ENCODE measurements at places on chromosomes 11 and 22.

GRCh38 chr11:63639199-63639832 is 25.1 kb upstream of the PLAAT3 start:
- no peak for DNase-seq

DNA sequence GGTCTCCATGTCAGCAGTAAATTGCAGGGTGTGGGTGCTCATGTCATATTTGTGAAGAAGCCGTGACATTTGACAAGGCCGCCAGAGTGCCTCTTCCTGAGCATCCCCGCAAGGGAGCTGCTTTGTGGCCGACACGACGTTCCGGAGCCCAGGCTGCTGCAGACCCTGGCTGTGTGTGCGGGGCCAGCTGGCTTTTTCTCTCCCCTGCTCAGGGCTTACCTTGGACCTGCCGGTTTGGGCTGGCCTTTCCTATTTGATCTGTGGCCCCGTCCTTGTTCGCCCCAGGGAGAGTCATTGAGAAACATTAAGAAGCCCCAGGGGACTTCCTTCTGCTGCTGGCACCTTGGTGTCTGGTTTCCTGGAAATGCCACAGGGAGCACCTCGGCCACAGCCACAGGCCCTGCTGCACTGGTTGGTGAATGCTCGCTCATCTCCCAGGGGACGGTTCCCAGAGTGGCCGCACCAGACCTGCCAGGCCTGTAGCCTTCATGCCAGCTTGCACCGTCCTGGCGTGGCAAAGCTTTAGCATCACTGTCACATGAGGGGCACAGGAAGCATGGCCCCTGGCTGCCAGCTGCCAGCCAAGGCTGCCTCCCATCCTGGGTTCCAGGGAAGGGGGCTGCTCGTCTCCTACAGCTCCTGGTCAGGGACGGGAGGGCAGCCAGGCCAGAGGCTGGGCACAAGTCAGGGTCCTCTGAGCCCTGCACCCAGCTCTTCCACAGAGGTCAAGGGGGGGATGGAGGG is 5.4 kb downstream of the GRK2 start:
- no peak for DNase-seq

GRCh38 chr22:46726066-46726985 is 11.7 kb downstream of the CERK start:
- no peak for DNase-seq

GRCh38 chr11:93484716-93485115 is 58.5 kb downstream of the SMCO4 start:
- DNase-seq: no peak

DNA sequence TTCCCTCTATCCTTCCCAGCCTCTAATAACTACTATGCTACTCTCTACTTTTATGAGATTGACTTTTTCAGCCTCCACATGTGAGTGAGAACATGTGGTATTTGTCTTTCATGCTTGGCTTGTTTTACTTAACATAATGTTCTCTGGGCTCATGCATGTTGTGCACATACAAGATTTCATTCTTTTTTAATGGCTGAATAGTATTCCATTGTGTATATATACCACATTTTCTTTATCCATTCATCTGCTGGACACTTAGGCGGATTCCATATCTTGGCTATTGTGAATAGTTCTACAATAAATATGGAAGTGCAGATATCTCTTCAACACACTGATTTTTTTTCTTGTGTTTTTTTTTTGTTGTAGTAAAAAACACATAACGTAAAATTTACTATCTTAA is 19.4 kb downstream of the OSBP2 start:
- no peak for DNase-seq

DNA sequence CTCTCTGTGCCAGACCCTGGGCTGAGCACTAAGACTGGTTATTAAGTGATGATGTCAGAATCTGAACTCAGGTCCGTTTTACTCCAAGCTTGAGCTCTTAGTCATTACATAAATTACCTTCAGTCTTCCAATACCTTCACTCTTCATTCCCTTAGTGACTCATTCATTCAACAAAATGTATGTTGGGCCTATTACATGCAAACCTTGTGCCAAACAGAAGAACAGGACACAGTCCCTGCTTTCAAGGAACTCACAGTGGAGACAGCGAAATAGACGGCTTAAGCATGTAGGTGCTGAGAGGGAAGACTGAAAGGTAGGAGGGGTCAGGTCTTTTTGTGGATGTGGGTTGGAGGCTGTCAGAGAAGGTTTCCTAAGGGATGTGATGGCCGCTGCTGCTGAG is 3.3 kb downstream of the KCTD14 start:
- DNase-seq: no peak

- DNase-seq: no peak
Measured at GRCh38 chr11:130096823-130097222, 27.1 kb downstream of the APLP2 start.

DNA sequence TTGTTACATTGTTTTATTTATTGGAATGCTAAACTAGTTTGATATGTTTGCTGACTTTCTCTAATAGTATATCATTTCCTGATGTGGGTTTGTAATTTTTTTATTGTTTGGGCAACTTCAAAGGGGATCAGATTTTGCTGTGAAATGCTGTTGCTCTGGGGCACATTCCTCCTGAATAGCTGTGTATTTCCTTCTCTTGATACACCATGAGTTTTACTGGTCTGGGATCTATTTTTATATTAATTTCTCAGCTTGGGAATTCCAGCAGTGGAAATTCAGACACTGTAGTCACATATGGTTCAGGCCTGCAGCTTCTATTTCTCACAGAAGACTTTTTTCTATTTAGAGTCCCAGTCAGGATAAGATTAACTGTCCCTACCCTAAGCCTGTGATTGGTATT is 58.9 kb downstream of the RPUSD4 start:
- DNase-seq: no peak

- no peak for DNase-seq
Measured at GRCh38 chr11:47235163-47235562, 13.5 kb downstream of the ACP2 start.

DNA sequence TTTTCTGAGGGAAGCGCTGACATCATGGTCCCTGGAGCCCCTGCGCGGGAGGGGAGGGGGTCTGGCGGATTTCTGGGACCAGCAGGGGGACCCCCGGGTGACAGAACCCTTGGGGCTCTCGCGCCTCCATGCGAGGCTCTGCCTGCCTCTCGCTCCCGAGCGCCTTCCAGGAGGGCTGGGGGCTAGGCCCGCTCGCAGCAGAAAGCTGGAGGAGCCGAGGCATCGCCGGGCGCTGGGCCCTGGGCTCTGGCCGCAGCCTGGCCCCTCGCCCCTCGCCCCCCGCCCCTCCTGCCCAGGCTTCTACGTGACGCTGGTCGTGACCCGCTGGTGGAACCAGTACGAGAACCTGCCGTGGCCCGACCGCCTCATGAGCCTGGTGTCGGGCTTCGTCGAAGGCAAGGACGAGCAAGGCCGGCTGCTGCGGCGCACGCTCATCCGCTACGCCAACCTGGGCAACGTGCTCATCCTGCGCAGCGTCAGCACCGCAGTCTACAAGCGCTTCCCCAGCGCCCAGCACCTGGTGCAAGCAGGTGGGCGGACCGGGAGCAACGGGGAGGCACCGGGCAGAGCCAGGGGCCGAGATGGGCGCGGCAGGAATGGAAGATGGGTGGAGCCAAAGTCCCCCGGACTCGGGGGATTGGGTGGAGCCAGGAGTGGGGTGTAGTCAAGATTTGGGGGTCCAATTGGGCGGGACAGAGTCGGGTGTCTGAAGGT is 5.4 kb downstream of the BEST1 start:
- no peak for DNase-seq

- DNase-seq: no peak
Measured at GRCh38 chr11:45229401-45230020, 56.6 kb downstream of the SYT13 start.

DNA sequence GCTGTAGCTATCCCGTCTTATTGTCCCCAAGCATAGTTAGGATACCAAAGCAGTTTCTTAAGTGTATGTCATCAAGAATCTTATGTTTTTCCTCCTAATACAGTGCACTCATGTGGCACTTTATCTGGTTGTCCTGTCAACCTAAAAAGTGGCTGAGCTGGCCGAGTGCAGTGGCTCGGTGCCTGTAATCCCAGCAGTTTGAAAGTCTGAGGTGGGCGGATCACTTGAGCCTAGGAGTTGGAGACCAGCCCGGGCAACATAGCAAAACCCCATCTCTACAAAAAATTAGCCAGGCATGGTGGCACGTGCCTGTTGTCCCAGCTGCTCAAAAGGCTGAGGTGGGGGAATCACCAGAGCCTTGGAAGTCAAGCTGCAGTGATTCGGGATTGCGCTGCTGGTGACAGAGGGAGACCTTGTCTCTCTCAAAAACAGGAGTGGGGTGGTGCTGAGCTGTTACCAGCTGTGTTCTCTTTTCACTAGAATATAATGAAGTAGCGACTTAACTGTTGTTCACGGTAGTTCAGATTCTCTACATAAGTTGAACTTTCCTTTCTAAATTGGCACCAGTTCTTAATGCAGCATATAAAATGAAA is 48.1 kb downstream of the EP300 start:
- no peak for DNase-seq

DNA sequence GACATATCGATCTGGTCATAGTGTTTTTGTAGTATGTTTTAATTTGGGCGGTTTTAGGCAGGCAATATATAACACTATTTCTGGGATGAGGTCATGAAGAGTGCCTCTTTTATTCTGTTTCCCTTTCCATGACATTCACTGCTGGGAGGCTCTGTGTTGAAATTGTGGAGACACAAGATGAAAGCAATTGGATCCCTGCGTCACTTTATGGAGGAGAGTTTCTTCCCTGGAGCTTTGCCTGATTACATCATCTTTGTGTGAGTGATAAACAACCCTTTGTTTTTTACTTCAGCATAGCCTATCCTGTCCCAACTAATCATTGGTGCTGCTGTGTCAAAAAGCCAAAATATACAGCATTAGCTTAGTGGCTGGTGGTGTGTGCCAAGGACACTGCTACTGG is 48.6 kb downstream of the PARVG start:
- no peak for DNase-seq

GRCh38 chr11:70247710-70248072 is 22.8 kb upstream of the PPFIA1 start:
- no peak for DNase-seq

- DNase-seq: no peak
Measured at GRCh38 chr11:61911128-61911700, 6.2 kb downstream of the RAB3IL1 start.

GRCh38 chr22:46567471-46567870 is 30.1 kb upstream of the CELSR1 start:
- DNase-seq: no peak

- DNase-seq: no peak
Measured at GRCh38 chr22:42292732-42293520, 22.5 kb upstream of the TCF20 start.

- no peak for DNase-seq
Measured at GRCh38 chr11:35151683-35152280, 12.8 kb downstream of the CD44 start.

DNA sequence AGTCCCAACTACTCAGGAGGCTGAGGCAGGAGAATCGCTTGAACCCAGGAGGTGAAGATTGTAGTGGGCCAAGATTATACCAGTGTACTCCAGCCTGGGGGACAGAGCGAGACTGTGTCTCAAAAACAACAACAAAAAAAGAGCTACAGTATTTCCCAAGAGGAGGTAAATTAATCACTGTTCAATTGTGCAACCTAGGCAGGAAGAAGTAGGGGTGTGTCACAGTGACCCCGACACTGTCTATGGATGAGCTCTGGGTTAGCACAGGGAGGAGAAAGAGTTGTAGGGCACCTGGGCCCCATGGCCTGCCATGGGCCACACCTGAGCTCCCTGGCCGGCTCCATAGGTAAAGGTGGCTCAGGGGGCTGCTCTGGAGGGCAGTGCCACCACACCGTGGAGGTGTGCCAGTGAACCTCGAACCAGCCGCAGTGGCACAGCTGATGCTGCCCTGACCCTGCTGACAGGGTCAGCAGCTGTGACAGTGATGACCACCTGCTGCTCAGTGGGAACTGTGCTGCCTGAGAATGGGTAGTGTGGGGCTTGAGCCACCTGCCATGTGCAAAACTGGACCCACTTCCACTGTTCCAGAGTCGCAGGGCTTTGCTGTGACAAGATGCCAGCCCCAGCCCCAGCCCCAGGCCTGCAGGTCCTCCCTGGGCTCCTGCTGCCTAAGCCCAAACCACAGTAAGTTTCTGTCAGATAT is 84.0 kb upstream of the PITPNB start:
- DNase-seq: no peak

DNA sequence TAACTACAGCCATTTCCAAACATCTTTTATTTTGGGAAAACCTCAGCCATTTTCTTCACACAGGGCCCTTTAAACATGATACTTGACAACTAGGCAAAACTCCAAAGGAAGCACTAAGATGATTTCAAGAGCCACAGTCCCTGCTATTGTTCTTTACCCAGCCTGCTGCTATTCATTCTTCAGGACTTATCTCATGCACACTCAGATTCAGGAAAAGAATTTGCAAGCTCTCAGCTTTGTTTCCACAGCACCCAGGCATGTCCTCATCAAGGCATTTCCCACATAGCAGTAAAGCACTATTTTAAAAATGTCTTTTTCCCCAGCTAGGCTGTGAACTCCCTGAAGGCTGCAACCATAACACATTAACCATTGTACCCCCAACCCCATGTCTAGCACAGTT is 609.3 kb upstream of the CCDC90B start:
- no peak for DNase-seq

DNA sequence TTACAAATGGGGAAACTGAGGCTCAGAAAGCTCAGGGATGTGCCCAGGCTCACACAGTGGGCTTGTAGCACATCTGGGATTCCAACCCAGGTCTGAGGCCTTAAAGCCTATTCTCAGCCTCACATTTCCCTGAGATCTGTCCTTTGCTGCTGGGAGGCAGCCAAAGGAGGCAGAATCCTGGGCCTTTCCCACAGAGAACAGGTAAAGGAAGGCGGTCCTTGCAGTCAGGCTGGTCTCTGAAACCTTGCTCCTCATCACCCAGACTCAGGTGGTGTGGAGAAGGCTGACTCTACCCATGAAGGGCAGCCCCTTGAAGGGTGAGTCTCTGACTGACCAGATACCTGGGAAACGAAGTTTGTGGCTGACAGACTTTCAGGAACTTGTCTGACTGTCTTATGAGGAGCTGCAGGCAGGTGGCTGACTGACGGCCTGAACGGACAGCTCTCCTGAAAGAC is 7.8 kb downstream of the SLCO2B1 start:
- DNase-seq: no peak

- DNase-seq: no peak
Measured at GRCh38 chr22:27991586-27992293, 72.7 kb upstream of the PITPNB start.

DNA sequence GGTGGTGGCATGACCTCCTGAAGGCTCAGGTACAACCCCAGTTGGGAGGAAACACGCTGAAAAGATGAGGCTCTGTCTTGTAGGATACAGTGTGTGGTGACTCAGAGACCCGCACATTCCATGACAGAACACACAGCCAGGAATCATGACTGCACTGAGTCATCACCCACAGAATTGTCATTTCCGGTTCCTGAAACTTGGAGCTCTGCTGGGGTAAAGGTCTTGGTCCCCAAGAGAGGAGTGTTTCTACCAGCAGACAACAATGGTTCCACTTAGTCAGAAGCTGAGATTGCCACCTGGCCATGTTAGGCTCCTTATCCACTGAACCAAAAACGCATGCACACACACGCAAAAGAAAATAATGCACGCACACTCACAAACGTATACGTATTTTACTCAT is 31.5 kb upstream of the CYB5R3 start:
- DNase-seq: no peak

GRCh38 chr11:7321473-7322450 is 70.1 kb downstream of the SYT9 start:
- no peak for DNase-seq

GRCh38 chr22:38730411-38730871 is 24.7 kb downstream of the GTPBP1 start:
- DNase-seq: no peak
